ENCODE measurements at places on chromosomes 2 and 18.

GRCh38 chr2:7604456-7604855 lies 687.2 kb downstream of the RNF144A start:
- DNase-seq, result no peak

- DNase-seq, result no peak
Measured at GRCh38 chr2:25979001-25979400, 3.3 kb downstream of the KIF3C start.

- DNase-seq, result no peak
Measured at GRCh38 chr2:28642796-28643195, 108.8 kb upstream of the PPP1CB start.

GRCh38 chr18:71001597-71001996 lies 712.8 kb downstream of the SOCS6 start:
- DNase-seq, result no peak

DNA sequence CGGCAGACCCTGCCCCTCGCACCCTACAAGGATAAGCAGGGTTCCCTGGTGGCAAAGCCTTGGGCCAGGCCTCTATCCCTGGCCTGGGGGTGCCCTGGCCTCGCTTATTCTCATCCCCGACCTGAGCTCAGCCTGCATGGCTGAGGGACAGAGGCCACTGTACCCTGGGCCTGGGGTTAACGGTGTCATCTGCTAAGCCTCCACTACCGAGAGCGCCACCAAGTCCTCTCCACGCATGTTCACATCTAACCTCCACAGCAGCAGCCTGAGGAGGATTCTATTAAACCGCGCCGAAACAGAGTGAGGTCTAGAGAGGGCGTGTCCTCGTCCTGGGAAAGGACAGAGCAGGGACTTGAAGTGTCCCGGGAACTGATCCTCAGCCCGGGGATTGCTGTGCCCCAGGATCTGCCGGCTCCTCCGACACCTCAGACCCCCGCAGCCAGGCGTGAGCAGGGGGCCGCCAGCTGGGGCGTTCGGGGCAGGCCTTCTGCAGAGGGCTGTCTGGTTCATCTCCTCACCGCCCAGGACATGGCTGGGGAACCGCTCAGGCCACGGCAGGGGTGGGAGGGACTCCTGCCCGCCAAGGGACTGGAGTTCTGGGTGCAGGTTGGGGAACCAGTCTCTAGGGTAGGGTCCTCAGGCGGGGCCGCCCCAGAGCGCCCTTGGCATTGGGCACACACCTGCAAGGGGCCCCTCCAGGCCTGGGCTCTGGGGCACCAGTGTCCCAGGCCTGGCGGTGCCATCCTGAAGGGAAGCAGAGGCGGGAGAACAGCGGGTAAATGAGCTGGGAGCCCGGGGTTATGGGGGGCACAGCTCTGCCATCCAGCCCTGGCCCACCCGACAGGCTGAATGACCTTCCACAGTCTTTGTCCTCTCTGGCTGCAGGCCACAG lies 68.0 kb upstream of the SMAD7 start:
- DNase-seq, result peak; percentile 9

DNA sequence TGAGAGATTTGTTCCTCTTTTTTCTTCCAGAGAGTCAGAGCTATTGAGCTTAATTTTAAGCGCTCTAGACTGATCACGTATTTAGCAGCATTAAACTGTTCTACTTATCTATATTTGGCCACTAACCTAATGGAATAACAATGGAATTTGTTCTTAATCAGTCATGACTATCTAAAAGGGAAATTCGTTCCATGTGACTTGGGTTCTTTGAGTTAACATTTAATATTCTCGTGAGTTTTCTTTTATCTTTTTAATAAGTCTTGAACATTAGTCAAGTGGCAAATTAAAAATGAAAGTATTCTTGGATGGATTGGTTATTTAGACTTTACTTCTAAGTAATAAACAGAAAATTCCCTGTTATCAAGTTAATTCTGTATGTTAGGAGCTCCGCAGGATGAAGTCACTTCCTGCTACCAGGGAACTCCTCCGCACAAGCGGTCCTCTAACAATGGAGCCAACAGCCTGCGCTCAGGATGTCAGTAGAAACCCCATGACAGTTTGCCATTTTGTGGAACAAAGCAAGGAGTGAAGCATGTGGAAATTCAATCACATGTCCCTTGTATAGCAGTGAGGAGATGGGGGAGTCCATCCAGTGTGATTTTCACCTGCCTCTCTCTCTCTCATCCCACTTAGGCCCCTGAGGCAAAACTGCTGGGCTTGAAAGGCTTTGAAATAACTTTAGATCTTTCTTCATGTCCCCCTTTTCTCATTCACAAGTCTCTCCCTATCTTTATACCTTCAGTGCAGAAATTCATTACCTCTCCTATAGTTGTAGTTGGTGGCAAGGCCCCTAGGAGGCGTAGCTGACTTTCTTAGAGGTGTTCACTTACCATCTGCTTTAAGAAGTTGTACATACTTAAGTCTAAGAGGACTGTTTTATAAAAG lies 138.1 kb downstream of the WDR7 start:
- peak; percentile 38 for DNase-seq

DNA sequence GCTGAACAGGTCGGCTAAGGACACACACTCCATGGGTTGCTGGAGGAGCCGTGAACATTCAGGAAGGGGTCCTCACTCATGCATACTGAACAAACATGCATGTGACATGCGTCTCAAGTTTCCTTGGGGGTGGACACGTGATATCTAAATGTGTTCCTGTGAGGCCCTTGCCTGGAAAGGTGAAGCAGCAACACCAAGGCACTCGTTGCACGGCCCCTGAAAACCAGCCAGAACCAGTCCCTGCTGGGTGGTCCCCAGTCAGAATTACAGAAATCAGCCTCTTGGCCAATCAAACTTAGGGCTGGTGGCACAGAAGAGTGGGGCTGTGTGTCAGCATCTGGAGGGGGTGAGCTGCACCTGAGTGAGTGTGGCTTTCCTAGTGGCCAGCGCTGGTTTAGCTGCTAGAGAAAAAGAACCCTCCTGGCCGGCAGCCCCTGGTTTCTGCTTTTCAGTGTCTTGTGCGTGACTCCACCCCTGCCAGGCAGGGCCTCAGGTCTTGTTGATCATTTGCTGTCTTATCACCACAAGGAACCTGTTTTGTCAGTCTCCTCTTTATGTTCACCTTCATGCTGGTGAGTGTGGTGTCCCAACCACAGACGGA lies 3.2 kb upstream of the AQP12B start:
- peak; percentile 83 for DNase-seq

- DNase-seq, result peak; percentile 13
Measured at GRCh38 chr2:122491011-122491410, 735.6 kb downstream of the TSN start.

DNA sequence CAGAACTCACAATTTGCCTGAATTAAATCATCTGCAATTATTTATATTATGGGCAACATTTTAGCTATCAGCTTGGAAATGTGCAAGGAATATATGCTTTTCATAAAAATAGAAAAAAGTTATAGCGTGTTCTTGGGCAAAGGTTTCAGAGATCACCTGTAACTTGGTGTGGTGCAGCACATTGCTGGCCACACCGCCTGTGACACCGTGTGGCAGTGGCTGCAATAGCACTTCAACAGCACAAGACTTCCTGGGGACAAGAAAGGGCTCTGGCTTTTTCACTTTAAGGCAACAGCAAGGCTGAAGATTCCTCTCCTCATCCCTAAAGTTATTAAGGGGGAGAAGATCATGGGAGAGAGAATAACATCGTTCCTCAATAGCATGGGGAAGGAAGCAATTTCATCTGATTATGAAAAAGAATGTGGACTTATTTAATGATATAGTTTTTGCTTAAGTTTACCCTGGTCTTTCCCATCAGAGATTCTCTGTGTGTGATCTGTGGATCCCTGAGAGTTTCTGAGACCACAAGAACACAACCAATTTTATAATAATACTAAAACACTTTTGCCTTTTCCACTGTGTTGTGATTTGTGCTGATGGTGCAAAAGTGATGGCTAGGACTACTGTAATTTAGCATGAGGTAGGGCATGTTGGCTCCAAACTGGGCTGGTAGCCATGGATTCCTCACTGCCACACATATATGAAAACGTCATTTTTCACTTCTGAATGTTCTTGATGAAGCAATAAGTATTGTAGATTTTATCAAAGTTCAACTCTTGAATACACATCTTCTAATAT lies 15.0 kb upstream of the SERPINB3 start:
- DNase-seq, result peak; percentile 41

DNA sequence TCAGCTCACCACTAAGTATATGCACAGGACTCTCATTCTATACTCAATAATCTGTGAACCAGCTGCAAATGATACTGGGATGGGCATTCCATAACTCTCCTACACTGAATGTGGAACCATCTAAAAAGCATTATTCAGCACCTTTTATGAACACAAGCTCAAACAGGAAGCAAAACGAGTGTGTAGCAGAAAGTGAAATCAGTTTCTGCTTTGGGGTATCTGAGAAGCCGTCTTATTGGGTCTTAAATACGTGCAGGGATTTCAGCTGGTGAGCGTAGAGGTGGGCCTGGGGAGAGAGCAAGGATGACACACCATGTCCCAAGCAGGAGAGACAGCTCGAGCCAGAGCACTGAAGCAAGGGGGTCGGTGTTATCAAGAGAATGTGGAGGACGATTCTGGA lies 120.0 kb upstream of the TTN start:
- no peak for DNase-seq

- peak; percentile 60 for DNase-seq
Measured at GRCh38 chr2:236177967-236178889, 10.0 kb upstream of the GBX2 start.

DNA sequence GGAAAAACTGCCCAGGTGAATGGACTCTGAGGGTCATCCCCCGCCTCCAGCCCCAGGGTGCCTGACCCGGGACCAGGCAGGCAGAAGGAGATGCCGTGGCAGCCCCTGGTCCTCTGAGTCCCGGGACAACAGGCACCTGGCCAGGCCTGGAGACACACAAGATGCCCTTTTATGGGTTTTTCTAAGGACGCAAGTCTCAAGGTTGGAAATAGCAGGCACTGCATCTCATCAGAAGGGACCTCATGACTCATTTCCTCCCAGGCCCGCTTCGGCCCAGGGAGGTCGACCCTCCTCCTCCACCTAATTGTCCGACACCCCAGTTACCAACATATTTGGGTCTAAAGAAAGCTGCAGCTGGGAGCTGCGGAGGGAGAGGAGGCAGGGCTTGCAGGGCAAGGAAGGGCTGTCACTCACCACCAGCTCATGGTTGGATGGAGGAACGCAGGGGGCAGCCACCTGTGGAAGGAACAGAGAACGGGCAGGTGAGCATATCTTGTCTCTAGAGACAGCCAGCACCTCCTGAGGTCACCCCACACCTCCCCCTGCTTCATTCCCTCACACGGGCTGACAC lies 82.9 kb downstream of the TNS1 start:
- no peak for DNase-seq

DNA sequence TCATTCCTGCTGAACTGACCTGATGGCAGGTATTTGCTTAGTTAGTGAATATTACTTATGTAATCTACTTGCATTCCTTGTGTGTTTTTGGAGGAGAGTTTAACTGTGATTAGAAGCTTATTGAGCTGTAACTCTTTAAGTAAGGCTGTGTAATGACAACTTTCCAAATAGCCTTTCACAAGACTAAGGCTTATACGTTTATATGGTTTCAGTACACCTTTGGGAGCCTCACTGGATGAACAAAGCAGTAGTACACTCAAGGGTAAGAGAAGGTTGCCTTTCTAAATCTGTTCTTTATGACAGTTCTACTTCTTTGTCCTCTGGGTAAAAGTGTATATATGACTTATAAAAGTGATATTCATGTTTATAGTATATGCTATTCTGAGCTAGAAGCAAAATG lies 4.3 kb downstream of the ITPRID2 start:
- DNase-seq, result no peak

DNA sequence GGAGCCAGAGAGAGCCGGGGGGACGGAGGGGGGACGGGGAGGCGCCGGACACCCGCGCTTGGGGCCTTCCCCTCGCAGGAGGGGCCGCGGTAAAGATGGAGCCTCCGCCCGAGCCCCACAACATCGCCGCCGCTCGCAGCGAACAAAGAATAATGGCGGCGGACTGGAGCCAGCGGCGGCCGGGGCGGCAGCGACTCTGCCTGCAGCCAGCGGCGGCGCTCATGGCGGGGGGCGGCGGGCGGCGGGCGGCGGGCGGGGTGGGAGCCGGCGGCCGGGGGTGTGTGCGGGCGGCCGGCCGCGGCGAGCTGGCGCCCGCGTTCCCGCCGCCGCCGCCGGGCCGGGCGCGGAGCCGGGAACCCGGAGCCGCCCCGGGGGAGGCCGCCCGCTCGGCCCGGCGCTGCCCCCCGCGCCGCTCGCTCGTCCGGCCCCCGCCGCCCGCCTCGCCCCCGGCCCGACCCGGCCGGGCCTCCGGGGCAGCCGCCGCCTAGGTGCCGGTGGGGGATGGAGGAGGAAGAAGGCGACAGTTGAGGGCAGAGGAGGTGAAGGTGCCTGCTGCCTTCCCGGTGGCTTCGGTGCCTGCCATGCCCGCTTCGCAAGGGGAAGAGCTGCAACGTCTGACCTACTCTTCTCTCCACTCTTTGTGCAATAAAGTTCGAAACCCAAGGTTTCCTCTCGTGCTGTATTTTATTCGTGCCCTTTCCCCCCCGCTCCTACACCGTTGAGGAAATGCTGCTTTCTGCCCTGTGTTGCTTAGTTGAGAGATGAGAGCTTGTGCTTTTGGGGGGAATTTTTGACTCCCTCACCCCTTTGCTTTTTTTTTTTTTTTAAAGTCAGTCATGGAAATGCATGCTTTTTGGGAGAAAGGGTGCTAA lies 634 bp downstream of the CREB1 start:
- DNase-seq, result peak; percentile 54

DNA sequence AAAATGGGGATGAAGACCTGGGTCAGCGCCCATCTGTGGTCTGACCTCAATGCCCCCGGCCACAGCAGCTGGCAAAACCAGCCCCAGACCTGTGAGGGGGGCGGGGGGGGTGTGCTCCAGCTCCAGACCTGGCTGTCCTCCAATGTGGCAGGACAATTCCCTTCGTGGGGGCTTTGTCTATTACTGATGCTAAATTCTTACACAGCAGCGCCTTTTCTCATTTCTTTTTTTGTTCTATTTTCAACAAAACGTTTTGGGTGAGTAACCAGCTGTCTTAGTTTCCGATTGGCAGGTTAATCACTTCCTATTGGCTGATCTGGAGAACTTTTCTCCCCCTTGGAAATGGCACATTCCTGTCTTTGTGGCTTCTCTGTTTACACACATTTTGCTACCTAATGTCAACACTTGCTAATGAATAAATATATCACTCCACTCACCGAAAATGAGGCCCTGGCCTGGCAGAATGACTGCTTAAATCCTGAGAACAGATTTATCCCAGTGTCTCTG lies 4.4 kb downstream of the SMAD7 start:
- peak; percentile 69 for DNase-seq

GRCh38 chr2:173884025-173884802 lies 81.0 kb downstream of the SP3 start:
- peak; percentile 76 for DNase-seq
